ENCODE measurements at places on chromosomes 6 and 20.
A peak's percentile ranks its signal among the peaks of the same experiment; 100 is the strongest.

DNA sequence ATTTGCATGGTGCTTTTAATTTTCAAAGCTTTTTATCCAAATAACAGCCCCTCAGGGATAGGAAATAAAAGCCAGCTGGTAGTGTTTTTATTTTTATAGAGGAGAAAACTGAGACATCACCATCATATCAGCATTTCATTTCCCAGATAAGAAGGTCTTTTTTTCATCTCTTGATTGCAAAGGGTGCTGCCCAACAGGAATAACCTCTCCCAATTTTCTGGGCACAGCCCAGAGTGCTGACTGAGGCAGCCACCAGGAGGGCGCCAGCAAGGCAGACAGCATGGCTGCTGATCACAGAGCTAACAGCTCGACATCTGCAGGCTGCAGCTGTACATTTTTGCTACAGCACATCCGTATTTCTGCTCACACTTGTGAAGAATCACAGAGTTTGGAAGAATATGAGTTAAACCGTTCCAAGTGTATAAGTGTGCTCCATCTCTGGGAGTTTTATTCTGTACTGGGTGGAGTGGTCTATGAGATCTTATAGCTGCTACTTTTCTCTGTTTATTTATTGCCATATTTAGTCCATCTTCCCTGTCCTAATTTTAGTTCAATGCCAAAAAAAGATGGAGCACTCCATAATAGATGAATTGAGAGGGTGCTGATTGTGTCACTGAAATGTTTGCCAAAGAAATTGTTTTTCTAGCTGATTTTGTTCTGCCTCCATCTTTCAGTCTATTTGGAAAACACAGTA lies 85.5 kb upstream of the C20orf144 start:
- no peak for DNase-seq

DNA sequence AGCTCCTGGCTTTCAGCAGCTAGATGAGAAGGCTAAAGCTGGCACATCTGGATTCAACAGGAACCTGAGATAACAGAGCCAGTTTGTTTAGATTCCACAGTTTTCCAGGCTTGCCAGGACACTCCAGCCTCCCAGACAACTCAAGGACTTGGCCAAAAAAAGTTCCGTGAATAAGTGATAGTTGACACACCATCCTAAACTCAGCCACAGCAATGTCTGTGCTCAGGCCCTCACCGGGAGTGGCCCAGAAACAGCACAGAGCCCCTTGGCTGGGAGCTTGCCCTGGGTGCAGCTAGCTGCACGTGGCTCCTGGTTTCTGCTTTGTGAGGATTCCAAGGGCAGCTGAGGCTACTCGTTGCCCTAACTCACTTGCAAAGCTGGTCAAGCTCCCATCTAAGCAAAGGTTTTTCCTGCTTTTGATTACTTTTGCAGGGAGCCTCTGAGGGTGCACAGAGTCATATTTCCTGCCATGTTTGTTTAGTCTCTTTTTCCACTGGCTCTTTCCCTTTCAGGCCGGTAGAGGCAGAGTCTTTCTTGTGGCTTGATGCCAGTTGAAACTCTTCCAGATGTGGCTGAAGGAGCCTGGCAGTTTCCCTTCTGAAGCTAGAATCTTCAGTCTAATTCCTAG lies 118.3 kb upstream of the ECI2 start:
- no peak for DNase-seq

DNA sequence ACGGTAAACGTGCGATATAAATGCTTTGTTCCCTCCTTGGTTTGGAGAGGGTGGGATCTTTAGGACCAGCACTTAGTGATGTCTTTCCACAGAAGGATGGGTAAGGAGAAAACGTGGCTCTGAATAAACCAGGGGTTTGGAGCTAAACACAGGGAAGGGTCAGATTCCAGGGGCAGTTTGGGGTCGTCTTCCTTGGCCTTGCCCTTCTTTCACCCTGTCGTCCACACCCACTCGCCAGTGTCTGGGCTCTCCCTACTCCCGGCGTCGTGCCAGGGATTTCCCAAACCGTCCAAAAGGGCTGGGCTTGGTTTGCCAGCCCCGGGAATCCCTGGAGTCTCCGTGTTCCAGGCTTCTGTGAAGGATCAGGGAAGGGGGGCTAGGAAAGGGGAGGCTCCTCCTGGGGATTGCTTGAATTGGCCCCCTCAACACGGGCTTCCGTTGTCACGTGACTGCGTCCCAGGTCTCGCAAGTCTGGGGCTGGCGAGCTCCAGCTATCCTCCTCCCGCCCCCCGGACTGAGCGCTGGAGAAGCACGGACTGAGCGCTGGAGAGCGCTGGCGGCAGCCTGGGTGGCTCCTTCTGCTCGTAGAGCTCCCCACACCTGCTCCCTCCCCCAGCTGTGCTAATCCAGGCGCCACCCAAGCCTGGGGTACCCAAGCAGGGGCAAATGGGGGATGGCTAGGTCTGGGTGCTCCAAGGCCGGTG lies 9.4 kb upstream of the ARMC12 start:
- peak; percentile 46 for DNase-seq

DNA sequence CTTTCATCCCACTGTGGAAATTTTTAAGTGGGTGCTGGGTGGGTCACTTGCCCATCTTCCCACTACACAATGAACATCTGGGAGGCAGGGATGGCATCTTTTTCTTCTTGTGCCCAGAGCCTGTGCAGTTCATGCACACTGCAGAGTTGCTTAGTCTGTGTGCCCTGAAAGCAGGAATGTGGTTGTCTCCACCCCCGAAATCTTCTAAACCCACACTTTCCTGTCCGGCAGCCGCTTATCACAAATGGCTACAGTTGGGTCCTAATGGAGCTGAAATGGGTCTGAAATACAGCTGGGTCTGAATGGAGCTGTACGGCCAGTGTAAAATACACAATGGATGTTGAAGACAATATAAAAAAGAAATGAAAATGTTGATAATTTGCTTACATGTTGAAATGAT lies 112.1 kb upstream of the PMEPA1 start:
- DNase-seq: no peak

- no peak for DNase-seq
Observed at GRCh38 chr6:136410201-136411024, 120.8 kb upstream of the BCLAF1 start.

DNA sequence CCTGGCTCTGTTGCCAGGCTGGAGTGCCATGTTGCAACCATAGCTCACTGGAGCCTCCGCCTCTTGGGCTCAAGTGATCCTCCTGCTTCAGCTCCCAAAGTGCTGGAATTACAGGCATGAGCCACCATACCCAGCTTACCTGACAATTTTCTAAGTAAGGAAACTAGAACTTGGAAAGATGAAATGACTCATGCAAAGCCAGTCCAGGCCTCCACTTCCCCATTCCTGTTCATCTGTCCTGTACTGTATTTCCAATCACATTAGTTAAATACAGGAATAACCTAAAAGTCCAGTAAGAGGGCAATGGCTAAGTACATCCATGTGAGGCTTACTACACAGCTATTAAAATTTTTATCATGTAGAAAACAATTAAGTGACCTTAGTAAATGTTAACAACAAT lies 8.3 kb upstream of the ADGB start:
- DNase-seq: no peak

GRCh38 chr6:4772750-4773149 lies 3.5 kb upstream of the CDYL start:
- DNase-seq: no peak

DNA sequence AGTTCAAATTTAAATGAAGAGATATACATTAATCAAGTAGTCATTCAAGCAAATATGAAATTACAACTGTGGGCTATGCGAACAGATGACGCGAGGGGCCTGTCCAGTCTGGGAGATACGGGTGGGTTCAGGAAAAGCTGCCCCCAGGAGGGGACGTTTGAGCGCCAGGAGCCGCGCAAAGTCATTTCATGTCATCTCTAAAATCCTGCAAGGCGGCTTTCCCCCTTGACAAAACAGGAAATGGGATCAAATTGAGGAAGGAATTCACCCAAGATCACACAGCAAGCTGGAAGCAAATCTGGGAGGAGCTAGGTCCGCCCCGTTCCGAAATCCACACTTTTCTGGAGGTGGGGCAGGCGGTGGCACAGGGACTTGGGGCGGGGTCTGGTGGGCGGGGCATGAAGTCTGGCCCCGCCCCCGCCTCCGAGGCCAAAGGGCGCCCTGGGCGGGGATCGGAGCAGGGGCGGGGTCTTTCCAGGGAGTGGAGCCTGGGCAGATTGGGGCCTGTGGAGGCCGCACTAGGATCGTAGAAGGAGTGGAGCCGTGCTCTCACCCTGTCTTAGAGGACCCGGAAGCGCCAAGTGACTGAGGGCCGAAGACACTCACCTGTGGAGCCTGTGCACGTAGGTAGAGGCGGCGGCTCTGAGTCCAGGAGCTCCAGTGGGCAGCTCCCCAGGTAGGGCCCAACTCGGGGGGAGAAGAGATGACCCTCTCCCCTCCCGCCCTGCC lies at the start of gene LPIN3:
Gene LPIN3 (plus strand): TSS at position 495 of the 729 bp plus-strand sequence. CDS start 4,983 bp downstream, outside the sequence.
- peak; percentile 3 for DNase-seq

- DNase-seq: peak; percentile 18
Observed at GRCh38 chr6:39980839-39981580, 46.7 kb upstream of the MOCS1 start.

DNA sequence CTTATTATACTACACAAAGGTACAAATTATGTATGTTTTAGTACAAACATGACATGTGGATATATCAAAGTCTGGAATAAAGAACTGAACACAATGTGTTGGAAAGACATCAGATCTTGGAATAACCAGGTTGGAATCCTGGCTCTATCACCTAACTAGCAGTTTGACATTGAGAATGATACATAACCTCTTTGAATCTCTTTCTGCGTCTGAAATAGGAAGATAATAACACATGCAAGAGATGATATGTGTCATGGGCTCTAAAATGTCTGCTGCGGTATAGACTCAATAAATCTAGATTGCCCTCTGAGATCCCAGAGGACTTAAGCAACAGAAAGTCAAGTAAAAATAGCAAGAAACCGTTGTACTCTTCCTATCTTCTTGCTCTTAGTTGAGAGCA lies 66.8 kb upstream of the CCN2 start:
- no peak for DNase-seq

GRCh38 chr6:95248499-95248898 lies 328.8 kb upstream of the MANEA start:
- DNase-seq: no peak

- no peak for DNase-seq
Observed at GRCh38 chr6:118589649-118590365, 41.7 kb downstream of the PLN start.

DNA sequence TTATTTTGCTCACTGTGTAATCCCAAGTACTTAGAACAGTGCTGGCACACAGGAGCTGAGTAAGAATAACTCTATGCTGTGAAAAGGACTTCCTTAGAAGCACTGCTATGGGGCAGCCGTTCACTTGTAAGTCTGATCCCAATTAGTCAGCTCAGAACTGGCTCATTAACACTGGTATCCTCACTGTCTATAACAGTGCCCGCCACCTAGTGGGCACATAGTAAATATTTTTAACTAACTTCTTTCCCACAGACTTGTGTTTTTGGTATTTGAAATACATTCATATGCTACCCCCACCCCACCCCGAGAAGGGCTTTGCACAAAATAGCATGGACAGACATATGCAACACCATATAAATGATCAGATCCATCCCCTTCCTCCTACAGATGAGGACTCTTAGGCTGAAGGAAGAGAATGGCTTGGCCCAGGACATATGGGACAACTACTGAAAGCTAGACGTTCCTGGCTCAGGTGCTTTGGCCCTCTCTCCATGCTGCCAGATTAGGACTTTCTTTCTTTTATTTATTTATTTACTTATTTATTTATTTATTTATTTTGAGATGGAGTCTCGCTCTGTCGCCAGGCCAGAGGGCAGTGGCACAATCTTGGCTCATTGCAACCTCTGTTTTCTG lies 47.1 kb downstream of the DST start:
- peak; percentile 75 for DNase-seq

GRCh38 chr6:87071683-87072082 lies 23.2 kb downstream of the CGA start:
- no peak for DNase-seq

DNA sequence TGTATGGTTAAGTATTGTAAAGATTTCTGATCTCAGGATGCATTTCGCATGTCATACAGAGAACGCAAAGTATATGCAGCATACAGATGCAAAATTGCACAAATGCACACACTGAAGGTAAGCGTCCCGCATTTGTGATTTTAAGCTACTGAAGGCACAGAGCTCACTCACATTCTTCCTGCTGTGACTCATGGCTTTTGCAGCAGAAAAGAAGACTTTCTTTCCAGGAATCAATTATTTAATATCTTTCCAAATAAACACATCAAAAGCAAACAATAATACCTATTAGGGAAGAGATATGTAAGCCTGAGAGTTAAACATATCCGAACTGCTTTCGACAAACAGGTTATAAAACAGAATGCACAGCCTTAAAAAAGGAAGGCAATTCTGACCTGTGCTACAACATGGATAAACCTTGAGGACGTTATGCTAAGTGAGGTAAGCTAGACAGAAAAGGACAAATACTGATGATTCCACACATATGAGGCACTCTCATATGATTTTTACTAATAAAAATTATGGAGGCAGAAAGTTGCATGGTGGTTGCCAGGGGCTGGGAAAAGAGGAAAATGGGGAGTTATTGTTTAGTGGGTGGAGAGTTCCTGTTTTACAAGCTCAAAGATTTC lies 109.0 kb downstream of the TFAP2A start:
- DNase-seq: no peak

GRCh38 chr6:55958790-55959189 lies 83.4 kb upstream of the BMP5 start:
- no peak for DNase-seq

DNA sequence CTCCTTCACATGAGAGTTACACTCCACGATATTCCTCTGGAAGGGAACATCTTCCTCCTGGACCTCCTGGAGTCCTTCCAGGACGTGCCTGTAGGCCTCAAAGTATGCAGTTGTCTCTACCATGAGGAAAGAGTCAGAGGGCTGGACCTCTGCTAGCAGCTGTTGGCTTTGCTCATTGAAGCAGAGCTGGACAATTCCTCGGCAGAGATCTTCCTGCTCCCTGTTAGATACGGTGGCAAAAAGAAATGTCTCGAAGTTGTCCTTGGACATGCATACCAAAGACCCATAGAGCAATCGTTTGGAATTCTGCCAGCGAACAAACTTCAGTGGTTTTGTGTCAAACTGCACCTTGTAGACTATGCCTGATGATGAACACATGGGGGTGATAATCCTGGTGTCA lies 7.7 kb downstream of the ZNFX1 start:
- no peak for DNase-seq

GRCh38 chr6:70396163-70396562 lies 17.1 kb upstream of the FAM135A start:
- DNase-seq: no peak

DNA sequence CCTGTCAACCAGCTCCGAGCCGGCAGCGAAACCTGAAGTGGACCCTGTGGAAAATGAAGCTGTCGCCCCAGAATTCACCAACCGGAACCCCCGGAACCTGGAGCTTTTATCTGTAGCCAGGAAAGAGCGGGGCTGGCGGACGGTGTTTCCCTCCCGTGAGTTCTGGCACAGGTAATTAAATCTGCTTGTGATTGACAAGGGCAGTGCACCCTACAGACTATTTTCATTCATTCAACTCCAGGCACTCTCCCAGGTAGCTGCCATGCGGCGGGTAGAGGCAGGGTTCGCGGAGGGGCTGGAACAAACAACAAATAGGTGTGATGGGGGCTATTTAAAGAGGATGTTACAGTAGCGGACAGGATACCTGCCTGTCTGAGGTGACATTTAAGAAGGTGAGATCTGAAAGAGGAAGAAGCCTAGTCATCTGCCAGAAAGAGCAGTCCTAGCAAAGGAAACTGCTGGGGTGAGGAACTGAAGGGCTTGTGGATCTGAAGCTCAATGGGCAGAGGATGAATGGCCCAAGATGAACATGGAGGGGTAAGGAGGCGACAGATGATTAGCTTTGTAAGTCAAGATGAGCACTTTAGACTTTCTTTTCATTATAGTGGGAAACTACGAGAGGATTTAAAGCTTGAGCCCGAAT lies 810 bp downstream of the MRPL18 start:
- DNase-seq: no peak

- no peak for DNase-seq
Observed at GRCh38 chr6:117309069-117309468, 43.7 kb downstream of the VGLL2 start.

- no peak for DNase-seq
Observed at GRCh38 chr6:148874698-148875293, 128.0 kb downstream of the UST start.
